ENCODE measurements at places on chromosomes 1 and 21. TPM values are rescaled to one million over a fixed set of nuclear protein-coding genes. Genes with fewer than 3 reads are reported as not detected.

DNA sequence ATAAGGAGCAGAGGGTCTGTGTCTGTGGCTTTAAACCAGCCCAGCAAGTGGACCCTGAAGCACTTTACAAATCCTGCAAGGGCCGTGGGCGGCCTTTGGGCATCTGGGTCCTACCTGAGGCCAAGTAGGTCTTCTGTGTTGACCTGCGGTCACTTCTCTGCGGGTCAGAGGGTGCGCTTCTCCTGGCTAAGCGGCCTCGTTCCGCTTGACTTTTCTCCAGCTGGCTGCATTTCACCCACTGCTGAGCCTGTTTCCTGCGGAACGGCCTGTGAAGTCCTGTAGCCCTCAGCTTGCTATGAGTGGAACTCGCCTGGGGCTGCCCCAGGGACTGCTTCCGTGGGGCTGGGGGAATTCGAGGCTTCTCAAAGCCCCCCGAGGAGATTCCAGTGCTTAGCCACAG, 43.3 kb downstream of the SLC37A1 start:
- DNase-seq: no peak

- DNase-seq: no peak
Observed at GRCh38 chr1:92125204-92125603, 45.1 kb downstream of the BTBD8 start.

DNA sequence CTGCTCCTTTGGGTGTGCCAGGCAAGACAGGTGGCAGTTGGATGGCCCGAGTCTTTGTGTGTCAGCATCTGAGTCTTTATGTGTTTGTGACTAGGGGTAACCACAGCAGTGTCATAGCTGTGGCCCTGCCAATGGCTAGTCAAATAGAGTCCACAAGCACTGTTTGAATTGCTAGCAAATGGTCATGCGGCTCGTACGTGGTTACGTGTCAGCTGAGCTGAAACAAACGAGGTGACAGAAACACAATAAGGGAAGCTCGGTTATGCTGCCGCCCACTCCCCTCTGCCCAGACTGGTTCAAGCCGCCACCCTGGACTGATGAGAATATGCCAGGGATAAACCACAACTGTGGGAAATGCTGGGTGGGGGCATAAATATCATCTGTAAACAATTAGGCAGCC, 174.3 kb upstream of the LMO4 start:
- peak; percentile 29 for DNase-seq

- no peak for DNase-seq
Observed at GRCh38 chr1:164719676-164720439, 160.9 kb downstream of the PBX1 start.

Gene KIAA0040
- total RNA-seq: 24.3 TPM

All from Calu3 (cell line).